Cortex of kidney (tissue), 1 donor: ENCODE measurements at places on chromosomes 13 and 19.

DNA sequence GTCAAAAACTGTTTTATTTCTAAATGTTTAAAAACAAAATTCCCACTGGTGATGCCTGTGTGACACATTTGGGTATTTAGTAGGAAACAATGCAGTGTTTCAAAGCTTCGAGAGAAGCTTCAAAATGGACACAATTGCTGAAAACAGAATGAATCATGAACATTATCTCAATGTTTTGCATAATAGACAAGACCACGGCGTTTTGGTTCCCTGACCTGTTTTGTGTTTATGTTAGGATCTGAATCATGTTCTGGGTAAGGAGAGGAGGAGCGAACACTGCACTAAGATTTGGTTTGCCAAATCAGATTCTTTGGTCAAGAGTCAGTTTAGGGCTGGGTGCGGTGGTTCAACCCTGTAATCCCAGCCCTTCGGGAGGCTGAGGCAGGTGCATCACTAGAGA, 42.2 kb downstream of the IFT88 start:
- DNase-seq: no peak

DNA sequence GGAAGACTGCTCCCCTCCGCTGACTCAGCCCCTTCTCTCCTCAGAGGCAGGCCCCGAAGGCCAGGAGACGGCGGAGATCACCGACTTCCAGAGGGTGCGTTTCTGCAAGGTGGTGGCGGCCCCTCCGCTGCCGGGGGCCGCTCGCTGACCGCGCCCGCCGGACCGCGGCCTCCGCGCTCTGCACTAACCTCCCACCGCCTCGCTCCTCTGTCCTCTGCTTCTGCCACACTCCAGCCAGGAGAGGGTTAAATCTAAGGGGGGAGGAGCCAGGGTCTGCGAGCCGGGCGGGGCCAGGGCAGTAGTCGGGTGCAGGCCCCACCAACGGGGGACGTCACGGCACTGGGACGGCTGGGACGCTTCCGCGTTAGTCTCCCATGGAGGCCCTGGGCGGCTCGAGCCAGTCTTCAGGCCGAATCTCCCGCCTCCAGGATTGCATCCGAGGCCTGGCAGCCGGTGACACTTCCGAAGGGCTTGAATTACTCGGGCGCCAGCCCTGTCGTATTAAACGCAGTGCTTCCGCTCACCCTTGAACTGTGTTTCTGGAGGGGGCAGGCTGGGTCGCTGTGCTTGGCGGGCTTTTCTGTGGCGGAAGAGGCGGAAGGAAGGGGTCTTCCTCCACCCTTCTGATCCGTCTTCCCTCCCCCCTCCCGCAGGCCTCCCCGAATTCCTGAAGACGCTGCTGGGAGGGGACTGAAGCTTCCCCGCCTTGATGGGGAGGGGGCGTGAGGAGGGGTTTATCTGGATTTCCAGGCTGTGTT, 1.2 kb upstream of the INAFM1 start:
- no peak for DNase-seq

GRCh38 chr19:35812220-35813042, at the start of gene PRODH2:
Gene PRODH2, minus strand, starts transcription at chr19:35812845. Its CDS starts 40 bp downstream, at chr19:35812805.
- no peak for DNase-seq

DNA sequence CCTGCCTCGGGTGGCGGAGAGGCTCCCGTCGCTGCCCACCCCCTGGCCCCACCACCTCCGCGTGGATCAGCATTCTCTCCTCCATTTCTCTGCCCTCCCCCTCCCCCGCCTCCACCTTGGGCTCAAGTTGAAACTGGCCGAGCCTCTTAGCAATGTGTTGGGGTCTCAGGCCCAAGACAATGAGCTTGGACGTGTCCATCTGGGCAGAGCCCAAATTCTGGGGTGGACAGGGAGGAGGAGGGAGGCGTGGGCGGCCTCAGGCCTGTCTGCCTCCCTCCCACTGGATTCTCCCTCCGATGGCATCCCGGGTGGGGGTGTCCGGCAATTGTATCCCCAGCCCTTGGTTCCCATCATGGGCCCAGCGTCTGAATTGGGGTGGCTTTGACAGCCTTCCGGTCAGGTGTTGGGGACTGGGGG, 1.2 kb downstream of the CELF5 start:
- DNase-seq: no peak

GRCh38 chr13:62563251-62563650, 1147.6 kb upstream of the PCDH20 start:
- DNase-seq: no peak

- no peak for DNase-seq
These were observed 288.3 kb downstream of the KCTD12 start for GRCh38 chr13:76597868-76598267.

- DNase-seq: no peak
These were observed 647 bp upstream of the KLF12 start for GRCh38 chr13:74134777-74135325.

DNA sequence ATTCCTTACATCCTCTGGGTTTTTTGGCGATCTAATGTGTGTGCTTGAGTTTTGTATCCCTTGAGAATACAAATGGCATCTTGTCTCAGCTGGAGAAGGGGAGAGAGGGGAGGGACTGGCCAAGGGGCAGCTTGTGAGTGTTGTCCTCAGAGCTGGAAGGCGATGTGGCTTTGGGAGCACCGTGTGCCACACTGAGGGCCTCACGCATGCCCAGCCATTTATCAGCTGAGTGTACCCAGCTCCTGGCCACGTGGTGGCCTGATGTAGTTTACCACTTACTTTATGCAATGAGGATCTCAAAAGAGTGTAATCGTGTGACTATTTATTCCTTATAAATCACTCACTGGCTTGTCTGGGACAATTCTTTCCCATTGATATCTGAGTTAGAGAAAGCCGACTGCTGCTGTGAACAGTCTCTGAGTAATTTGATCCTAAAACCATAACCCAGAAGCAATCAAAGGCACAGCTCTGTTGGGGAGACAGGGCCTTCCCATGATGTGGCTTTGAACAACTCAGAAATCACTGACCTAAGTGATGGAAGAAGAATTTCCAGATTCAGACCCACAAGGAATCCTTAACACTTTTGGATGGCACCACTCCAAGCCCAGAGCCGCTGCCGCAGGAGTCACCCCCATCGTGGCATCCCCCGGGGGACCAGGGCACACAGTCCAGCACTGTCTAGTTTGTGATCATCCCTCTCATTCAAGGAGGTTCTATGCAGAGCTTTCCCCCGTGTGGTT, 53.9 kb upstream of the MTIF3 start:
- no peak for DNase-seq

DNA sequence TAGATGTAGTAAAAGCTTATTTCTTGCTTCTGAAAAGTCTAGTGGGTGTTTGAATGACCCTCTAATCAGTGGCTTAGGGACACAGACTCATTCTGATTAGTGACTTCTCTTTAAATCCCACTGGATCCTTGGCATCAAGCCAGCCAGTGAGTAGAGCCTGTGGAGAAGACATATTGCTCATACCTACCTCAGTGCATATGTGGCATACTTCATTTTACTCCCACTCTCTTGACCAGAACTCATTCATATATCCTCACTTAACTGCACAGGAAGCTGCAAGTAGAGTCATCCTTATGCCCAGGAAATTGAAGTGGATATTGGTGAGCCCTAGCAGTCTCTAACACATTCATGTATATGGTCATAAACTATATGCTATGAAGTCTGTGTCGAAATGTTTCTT, 148.3 kb downstream of the PDS5B start:
- DNase-seq: no peak

DNA sequence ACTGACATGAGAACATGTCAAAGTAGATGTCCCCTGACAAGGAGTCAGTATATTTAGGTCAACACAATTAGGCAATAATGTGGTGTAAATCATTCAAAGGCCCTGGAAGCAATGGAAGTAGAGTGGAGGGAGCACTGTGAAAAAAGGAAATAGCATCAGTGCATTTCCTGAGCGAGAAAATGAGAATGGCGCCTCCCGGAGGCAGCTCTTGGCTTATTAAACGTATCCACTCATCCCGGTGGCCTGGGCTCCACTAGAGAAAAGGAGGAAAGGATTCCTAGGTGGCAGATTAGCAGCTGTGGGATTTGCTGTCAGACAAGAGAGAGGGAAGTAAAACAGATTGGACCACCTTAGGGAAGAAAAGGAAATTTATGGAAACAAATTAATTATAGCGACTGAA, 173.7 kb upstream of the TMTC4 start:
- no peak for DNase-seq

GRCh38 chr13:113080901-113081521, 24.6 kb upstream of the F7 start:
- DNase-seq: no peak

- DNase-seq: no peak
These were observed 11.3 kb downstream of the PCID2 start for GRCh38 chr13:113196970-113197737.

DNA sequence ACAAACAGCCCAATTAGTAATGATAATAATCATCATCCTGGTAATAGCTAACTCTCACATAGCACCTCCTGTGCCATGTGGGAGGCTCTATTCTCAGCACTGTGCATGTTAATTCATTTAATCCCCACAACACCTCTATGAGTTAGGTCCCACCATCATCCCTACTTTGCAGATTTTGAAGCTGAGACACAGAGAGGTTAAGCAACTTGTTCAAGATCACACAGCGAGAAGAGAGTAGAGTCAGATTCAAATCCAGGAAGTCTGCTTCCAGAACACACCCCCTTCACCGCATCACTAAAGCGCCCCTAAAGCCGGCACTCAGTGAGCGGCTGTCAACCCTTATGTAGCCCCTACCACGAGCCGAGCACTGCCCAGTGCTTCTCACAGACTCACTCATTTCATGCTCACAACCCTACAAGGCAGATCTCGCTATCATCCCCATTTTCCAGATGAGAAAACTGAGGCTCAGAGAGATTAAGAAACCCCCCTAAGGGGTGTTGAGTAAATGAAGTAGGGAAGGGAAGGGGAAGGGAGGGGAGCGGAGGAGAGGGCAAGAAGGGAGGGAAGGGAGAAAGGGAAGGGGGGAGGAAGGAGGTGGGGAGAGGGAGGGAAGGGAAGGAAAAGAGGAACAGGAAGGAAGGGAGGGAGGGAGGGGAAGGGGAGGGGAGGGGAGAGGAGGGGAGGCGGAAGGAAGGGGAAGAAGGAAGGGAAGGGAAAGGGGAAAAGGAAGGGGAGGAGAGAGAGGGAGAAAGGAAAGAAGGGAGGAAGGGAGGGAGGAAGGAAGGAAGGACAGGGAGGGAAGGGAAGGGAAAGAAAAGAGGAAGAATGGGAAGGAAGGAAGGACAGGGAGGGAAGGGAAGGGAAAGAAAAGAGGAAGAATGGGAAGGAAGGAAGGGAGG, 16.4 kb downstream of the EMP3 start:
- no peak for DNase-seq

DNA sequence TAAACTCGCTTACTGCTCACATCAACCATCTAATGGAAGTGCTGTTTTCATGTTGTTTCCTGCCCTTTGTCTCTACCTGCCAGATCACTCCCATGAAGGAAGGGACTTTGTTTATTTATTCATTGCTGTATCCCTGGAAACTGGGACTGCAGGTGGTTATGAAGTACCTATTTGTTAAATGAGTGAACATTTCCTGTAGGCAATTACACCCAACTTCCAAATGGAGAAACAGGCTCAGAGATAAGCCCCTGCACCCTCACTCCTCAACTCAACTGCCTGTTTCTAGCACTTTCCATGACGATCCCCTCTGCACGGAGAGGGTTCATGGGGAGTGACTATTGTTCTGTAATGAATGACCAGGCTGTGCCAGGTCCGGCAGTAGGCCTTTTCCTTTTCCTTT, 1.9 kb upstream of the SELENOW start:
- DNase-seq: no peak

GRCh38 chr19:38308006-38308766, 4.1 kb downstream of the C19orf33 start:
- DNase-seq: no peak

DNA sequence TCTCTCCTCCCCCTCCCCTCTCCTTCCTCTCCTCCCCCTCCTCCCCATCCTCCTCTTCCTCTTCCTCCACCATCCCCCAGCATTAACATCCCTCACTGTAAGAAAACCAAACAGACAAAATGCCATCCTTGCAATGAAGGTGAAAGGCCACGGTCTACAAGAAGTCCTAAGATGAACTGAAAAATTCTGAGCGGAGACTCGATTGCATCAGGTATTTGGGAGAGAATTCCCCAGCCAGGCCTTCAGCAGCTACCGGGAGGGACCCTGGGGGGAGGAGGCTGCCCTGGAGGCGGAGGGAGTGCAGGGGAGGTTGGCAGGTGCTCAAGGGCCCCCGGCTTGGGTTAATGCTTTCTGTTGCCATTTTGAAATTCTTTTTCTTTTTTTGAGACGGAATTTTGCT, 10.1 kb upstream of the TIMM44 start:
- DNase-seq: no peak

DNA sequence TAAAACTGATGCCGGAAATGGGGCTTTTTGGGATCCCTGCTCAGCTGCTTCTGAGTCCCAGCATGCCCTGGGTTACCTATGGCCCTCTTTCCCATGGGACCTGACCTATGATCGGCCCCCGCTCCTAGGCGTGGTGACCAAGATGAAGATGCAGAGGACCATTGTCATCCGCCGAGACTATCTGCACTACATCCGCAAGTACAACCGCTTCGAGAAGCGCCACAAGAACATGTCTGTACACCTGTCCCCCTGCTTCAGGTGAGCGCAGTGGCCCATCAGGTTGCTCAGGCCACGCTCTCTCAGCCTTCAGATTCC, 1.5 kb downstream of the RPS11 start:
- DNase-seq: no peak

DNA sequence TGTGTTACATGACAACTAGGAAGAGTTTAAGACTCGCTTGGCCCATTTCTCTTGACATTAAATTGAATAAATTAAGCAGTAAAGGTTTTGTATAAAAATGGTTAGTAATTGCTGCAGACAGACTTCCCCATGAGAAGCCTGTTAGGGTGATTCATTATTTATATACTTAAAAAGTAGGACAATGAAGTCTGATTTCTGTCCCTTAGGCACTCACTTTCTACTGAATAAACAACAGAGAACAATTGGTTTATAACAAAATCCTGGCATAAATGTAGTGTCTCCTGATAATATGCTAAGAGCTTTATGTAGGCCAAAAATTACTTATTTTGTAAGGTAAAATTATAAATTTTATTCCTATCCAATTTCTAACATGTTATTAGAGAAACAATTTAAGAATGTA, 2138.5 kb upstream of the PCDH20 start:
- no peak for DNase-seq

DNA sequence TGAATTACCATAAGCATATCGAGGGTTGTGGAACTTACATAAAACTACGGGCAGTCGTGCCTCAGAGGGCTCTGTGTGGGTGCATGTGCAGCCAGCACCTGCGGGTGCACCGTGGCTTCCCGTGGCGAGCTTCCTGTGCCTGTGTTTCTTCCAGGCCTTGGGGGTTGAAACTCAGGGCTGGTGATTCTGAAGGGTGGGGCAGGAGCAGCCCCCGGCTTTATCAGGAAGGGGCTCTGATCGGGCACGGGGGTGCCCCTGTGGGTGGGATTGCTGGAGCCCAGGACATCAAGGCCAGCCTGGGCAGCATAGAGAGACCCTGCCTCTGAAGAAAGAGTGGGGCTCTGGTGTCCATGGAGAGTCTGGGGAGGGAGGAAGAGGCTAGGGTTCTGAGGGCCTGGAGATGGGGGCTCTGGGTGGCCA, 11.1 kb downstream of the ATP4B start:
- DNase-seq: no peak

- no peak for DNase-seq
These were observed 63.8 kb downstream of the DCT start for GRCh38 chr13:94415500-94416237.
